ENCODE measurements at places on chromosomes 3 and 15. TPM values are rescaled to one million over a fixed set of nuclear protein-coding genes. Genes with fewer than 3 reads are reported as not detected.

- H3K27ac ChIP-seq = no peak overlapping the region
- H3K4me3 ChIP-seq = no peak overlapping the region
- H3K4me1 ChIP-seq = peaks cover 18% of the 10 kb centered on the region
- no peaks in the 10 kb centered on the region for H3K27me3 ChIP-seq
- no peak for DNase-seq
Observed at GRCh38 chr3:23495507-23495906, 292.4 kb downstream of the UBE2E2 start.

- peak overlapping the region; percentile 83 for H3K27ac ChIP-seq
- no peak for DNase-seq
- H3K4me3 ChIP-seq = no peak overlapping the region
Observed at GRCh38 chr3:46844397-46844796, 18.8 kb downstream of the MYL3 start.

- no peaks in the 10 kb centered on the region for H3K27me3 ChIP-seq
- peaks cover 26% of the 10 kb centered on the region for H3K4me1 ChIP-seq
- no peak overlapping the region for H3K27ac ChIP-seq
- DNase-seq = no peak
- H3K4me3 ChIP-seq = no peak overlapping the region
- no peaks in the 10 kb centered on the region for H3K36me3 ChIP-seq
Observed at GRCh38 chr3:146221276-146221675, 29.6 kb downstream of the PLSCR4 start.

GRCh38 chr15:89554247-89554646 is 21.0 kb upstream of the TICRR start:
- H3K27me3 ChIP-seq = peaks cover 4% of the 10 kb centered on the region
- H3K4me3 ChIP-seq = no peak overlapping the region
- no peaks in the 10 kb centered on the region for H3K36me3 ChIP-seq
- H3K4me1 ChIP-seq = no peaks in the 10 kb centered on the region
- no peak for DNase-seq
- H3K27ac ChIP-seq = no peak overlapping the region

Gene LARP6
- polyA plus RNA-seq = 1.2 TPM

Gene HESX1
- not detected for polyA plus RNA-seq

Gene TMEM108
- polyA plus RNA-seq = not detected
